ENCODE measurements at places on chromosomes 7 and 10.

- DNase-seq: peak; percentile 51
Observed at GRCh38 chr10:42367532-42368230, 270.7 kb downstream of the ZNF33B start.

DNA sequence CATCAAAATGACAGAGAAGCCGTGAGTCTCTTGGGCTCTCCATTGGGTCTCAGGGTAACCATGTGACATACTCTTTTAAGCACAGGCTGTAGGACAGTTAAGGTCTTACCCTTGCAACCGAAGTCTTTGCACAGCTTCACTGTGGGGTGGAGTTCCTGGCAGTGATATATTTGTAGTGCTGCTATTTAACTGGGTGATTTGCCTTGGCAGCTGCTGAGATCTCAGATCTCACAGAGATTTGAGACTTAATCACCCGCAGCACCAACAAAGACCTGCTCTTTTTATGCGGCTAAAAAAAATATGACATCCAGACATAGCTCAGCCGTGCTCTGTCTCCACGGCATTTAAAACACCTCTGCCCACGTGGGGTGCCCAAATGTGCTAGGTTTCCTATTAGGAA, 63.4 kb upstream of the NPTX2 start:
- no peak for DNase-seq

DNA sequence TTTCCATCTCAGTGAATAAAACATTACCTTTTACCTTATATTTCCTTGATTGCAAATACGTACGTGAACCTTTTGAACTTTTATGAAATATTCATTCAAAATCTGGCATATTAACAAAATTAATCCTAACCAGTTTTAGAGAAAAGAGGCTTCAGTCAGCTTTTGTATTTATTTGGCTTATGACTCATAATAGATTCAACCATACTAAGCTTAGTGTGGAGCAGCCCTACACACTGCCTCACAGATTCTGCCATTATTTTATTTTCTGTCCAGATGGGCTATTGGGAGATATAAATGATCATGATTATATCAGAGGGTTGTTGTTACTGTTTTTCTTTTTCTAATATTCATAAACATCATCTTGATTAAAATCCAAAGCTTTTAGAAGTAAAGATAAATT, 325.5 kb downstream of the GPR37 start:
- DNase-seq: no peak

GRCh38 chr10:86715836-86716235, 40.6 kb upstream of the BMPR1A start:
- DNase-seq: no peak

- no peak for DNase-seq
Observed at GRCh38 chr7:117458977-117459583, 20.7 kb upstream of the CFTR start.

- no peak for DNase-seq
Observed at GRCh38 chr10:132255489-132256344, 52.0 kb downstream of the STK32C start.

DNA sequence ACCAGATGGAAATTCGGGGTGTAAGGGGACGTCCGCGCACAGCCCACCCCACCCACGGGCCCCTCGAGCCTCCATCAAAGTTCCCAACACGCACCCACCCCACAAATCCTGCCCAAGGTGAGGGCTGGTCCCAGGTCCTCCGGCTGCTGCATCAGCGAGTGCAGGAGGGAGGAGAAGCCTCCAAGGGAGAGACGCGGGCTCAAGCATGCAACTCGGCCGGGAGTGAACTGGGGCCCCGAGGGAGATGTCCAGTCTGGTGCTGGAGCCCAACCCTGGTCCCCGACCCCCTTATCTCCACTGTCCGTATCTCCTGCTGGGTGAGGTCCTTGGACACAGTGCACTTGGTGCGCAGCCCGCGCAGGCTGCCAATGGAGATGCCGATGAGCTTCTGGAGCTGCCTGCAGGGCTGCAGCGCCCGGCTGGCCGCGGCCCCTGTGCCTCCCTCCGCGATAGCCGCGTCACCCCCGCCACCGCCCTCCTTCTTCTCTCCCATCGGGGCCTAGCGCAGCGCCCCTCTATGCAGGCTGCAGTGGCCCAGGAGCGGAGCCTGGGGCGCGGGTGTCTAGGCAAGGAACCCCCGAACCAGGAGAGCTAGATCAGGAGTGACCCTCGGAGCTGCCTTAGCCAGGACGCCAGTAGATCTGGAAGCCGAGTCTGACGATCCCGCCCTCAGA, 489.2 kb downstream of the ZNF33B start:
- no peak for DNase-seq

DNA sequence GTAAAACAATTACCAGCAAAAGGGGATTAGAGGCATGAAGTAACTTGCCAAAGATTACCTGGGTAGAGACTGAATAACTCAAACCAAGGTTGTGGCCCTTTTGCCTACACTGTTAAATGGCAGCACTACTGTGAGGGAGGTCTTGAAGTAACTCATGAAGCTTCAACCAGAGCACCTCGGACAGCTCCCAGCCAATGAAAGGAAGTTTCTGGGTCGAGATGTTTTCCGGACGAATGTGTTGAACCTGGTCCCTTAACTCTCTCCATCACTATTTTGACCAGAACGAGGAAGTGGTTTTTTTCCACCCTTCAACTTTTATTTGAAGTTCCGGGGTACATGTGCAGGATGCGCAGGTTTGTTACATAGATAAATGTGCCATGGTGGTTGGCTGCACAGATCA, 133.6 kb upstream of the PRKCQ start:
- DNase-seq: no peak

GRCh38 chr7:90717296-90718060, 121.4 kb downstream of the CDK14 start:
- DNase-seq: no peak

DNA sequence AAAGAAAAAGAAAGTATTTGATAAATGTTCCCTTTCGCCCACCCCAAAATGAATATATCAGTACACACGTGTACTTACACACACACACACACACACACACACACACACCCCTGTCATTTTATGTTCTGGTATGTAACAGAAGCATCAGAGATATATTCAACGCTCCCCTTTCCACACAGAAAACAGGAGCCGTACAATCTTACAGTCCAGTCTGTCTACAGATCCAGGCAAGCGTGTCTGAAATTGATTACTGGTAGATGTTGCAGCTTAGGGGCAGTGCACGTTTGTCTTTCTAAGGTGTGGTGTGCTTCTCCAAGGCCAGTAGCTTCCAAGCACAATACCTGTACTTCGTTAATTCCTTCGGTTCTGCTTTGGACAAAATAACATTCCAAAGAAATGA, 143.7 kb upstream of the RNF32 start:
- no peak for DNase-seq

DNA sequence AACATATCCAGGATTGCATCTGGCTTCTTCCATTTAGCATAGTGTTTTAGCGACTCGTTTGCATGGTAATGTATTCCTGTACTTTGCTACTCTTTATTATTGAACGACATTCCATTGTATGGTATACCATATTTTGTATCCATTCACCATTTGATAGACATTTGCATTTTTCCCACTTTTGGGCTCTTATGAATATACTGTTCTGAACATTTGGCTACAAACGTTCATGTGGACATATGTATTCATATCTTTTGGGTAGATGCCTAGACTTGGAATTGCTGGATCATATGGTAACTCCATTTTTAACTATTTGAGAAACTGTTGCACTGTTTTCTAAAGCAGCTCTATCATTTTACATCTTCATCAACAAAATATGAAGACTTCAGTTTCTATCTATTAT, 383.7 kb upstream of the AKR1E2 start:
- no peak for DNase-seq

DNA sequence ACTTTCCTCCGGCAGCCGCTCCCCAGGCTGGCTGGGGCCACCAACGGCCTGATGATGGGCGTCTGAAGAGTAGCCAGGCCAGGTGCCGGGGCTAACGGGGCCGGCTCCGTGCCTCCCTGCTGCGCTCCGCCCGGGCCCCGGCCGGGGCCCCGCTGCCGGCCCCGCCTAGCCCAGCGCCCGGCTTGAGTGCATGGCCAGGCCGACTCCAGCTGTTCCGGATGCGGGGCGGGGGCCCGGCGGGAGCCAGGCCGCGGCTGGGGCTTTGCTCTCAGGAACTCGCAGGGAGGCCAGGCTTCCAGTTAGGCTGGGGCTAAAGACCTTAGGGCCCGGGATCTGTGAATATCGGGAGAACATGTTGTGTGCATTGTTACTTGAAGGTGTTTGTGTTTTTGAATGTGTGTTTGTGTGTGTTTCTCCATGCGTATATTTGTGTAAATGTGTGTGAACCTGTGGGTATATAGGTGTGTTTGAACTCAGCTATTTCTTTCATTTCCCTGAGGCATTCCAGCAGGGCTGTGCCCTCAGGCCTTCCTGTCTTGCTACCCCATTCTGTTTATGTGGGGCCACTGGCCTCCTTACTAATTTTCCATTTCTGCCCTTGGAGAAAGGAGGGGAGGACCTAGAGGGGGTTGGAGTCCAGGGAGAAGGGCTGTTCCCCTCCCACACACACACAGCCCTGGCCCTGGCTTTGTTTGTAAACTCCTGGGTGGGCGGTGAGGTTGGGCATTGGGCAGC, 1.1 kb upstream of the LBX1 start:
- no peak for DNase-seq

- no peak for DNase-seq
Observed at GRCh38 chr10:33257439-33258080, 76.9 kb downstream of the NRP1 start.

DNA sequence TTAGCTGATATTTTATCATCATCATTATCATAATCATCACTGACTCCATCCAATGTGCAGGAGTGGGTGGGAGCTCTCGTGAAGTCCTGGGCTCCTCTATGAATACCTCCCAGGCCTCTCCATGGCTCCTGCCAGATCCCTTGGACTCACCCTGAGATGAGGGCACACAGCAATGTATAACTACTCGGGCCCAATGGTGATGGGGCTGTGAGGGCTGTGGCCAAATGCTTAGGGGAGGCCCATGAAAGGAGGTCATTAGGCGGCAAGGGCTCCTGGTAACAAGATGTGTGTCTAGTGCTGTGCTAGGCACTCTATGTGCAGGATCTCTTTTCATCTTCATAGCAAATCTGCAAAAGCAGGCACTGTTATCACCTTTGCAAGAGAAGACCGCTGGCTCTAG, 270.9 kb downstream of the GLRX3 start:
- no peak for DNase-seq

DNA sequence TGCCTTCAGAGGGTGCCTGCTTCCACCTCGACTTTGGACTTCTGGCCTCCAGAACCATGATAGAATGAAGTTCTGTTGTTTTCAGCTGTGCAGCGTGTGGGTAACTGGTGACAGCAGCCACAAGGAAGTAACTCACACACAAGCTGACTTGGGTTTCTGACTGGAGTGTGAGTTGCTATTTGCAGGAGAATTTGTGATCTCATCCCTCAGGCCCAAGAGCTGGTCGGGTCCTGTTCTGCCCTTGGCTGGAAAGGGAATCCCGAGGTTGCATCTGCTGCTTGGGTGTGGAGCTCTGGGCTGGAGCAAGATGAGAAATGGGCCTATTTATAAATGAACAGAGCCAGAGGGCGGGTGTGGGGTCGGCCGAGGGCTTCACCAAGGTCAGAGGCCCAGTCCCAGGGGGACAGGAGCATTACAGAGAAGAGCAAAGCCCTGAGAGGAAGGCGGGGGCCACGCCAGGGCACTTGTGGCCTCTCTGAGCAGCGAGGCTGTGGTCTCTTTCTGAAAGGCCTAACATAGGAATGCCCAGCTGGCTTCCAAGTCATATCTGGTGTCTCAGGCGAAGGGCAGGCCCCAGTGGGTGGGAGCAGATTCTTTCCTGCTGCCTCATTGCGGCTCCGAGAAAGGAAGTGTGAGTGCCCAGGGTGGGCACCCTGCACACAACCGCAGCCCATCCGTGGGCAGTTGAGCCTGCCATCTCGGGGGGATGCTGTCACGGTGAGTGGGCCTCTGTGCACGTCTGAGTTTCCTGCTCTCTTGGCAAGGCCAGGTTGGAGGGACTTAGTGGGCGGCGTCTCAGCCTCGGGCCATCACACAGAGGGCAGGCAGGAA, 26.5 kb upstream of the C10orf71 start:
- peak; percentile 55 for DNase-seq

- no peak for DNase-seq
Observed at GRCh38 chr7:122602800-122603199, 96.1 kb downstream of the RNF133 start.

- no peak for DNase-seq
Observed at GRCh38 chr10:43255634-43256431, 11.0 kb downstream of the RASGEF1A start.

- DNase-seq: no peak
Observed at GRCh38 chr7:74032624-74033371, 4.8 kb downstream of the ELN start.

DNA sequence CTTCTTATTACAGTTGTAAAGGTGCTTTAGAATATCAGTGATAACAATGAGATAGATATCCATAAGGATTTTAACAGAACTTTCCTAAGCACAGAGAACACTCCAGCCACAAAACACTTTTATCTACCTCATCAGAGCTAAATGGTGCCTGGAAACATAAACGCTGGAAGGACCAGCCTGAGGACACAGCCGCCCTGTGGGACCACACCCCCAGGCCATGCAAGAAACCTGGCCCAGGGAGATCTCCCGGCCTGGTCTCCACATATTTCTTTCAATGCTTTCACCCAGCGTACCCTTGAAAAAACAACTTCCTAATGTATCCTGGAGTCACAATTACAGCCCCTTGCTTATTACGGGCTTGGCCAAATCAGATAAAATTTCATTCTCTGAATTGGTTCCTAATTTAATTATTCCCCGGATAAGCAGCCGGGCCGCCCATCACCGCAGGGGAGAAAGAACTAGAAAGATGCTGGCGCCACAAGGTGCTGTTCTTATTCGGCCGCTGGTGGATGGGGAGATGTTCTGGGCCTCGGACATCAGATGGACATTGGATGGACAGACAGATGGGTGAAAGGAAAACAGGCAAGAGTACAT, 11.8 kb downstream of the CHST15 start:
- no peak for DNase-seq

GRCh38 chr7:118289476-118289875, 65.0 kb downstream of the ANKRD7 start:
- no peak for DNase-seq

- DNase-seq: no peak
Observed at GRCh38 chr7:155380976-155381851, 76.7 kb upstream of the EN2 start.

DNA sequence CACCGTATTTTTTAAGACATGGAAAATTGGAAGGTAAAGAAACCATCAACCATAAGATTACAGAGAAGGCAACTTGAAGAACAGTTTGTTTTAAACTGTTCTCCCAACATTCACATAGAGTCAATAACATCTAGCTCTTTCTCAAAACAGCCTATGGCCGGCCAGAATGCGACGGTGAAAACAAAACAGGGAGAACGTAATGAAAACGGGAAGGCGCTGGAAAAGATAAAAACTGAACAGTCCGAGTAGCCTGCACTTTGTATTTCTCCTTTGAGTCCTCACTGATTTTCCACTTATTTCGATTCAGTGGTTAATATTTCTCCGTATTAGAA, 637 bp downstream of the MICU1 start:
- no peak for DNase-seq

GRCh38 chr7:1062296-1063294, 18.2 kb downstream of the GPR146 start:
- DNase-seq: no peak

- DNase-seq: no peak
Observed at GRCh38 chr10:100374200-100374655, 27.2 kb downstream of the SCD start.

- no peak for DNase-seq
Observed at GRCh38 chr7:39683216-39683845, 60.0 kb downstream of the RALA start.

Measured in activated CD8-positive, alpha-beta memory T cell treated with anti-CD3 and anti-CD28 coated beads, Interleukin-2, amount 50 U/mL, for 48 hours (primary cell).